Activated CD4-positive, alpha-beta T cell treated with anti-CD3 and anti-CD28 coated beads for 4 hours (primary cell): ENCODE measurements at places on chromosomes 1 and 21.

DNA sequence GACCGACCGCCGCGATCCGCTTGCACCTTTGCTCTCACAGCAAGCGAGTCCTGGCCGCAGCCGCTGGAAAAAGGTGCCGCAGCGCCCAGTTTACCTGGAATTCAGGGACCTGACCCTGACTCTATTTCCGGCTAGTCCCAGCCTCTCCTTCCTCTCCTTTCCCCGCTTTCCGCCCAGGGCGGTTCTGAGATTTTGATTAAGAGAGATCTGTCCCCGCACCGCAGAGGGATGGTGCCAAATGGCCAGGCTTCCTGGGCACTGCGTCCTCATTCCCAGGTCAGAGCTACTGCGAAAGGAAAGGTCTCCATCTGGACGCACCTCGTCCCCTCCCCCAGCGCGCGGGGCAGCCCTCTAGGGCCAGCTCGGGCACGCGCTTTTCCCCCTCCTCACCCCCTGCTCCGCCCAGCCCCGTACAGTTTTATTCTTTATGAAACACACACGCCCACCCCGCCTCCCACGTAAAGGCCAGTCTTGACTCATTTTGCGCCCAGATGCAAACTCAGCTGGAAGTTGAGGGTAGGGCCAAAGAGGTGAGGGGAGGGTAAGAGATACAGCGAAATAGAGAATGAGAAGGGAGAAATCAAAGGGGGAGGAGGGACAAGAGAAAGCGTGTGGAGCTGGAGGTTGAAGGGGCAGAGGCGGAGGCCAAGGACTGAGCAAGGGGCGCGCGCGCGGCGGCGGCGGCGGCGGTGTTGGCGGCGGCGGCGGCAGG lies 411.8 kb upstream of the ESRRG start:
- no peak for DNase-seq

- no peak for DNase-seq
These were observed 441.5 kb downstream of the PLA2G4A start for GRCh38 chr1:187270256-187270655.

DNA sequence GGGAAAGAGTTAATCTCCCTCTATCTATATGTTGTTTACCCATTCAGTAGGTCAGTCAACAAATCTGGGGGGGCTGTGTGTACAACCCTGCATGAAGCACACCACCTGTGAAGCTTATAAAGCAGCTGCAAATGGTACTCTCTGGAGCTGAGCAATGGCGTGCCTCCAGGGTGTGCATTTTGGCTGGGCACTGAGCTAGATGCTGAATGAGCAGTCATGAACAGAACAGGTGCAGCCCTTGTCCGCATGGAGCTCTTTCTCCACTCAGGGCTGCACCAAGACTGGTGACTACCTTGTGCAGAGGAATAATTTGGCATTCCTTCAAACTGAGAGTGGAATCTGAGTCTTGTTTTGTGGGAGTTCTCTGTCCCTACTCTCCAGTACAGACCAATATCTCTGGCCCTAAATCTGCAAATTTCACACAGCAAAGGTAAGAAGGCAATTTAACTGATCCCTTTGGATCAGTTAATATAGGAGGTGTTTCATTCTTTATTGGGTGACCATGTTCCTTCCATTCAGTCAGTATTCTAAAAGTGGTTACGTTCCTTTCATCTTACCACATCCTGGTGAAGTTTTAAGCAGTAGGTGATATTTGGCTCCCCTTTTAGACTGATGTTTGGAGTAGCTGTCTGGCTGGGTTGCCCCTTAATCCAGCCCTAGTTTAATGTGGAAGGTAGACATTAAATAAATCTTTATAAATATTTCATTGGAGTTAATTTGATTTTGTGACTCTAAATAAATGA lies 76.0 kb downstream of the GPR88 start:
- no peak for DNase-seq

DNA sequence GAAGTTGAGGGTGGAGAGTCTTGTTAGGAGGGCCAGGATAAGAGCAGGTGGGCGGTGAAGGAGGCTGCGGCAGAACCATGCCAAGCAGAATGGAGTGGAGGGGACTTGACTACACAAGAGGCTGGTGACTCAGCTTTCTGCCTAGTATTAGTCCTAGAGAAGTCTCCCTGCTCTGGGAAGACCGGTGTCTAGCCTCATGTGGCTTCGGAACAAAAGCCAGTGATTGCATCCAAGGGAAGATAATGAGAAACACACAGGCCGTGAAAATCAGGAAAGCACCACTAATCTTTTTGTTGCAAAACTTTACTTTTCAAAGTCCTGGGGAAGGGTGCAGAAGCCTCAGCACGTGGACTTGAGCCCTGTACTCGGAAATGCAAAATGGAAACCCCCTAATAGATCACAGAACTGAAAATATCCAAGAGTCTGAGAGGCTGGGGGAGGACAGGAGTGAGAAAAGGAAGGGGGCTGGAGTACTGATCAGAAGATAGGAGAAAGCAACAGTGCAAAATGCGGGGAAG lies 31.4 kb downstream of the DDR2 start:
- DNase-seq = no peak

DNA sequence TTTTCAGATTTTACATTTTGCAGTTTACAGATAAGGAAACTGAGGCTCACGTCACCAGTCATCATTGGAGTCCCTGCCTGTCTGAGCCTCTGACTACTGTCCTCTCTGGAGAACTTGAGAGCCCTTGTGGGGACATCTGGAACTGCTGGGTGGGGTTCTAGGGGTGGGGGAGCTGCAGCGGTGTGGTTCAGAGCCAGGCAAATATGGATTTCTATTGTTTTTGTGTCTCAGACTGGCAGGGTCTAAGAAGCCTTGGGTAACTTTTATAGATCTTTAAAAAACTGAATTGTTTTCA lies 46.9 kb downstream of the IER5 start:
- DNase-seq = no peak

DNA sequence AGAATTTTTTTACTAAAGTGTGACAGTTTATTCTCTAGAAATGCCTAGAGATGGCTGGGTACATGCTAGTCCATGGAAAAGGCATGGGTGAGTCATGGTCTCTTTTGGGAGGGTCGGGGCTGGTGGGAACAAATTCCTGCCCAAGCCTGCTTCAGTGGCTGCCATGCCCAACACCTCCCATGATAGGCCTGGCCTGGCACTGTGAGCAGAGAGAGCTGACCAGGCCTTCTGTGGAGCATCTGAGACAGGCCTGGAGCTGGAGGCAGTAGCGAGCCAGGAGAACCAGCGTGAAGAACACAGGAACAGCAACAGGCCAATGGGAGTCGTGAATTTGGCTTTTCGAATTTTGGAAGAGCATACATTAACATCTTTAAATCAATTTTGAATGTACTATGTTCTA lies 209.2 kb downstream of the SDCCAG8 start:
- DNase-seq = no peak
